IPS-NIHi11 (cell line): ENCODE measurements at places on chromosomes 2 and 18.

GRCh38 chr2:160287476-160287875 is 87.4 kb upstream of the ITGB6 start:
- no peak for DNase-seq

DNA sequence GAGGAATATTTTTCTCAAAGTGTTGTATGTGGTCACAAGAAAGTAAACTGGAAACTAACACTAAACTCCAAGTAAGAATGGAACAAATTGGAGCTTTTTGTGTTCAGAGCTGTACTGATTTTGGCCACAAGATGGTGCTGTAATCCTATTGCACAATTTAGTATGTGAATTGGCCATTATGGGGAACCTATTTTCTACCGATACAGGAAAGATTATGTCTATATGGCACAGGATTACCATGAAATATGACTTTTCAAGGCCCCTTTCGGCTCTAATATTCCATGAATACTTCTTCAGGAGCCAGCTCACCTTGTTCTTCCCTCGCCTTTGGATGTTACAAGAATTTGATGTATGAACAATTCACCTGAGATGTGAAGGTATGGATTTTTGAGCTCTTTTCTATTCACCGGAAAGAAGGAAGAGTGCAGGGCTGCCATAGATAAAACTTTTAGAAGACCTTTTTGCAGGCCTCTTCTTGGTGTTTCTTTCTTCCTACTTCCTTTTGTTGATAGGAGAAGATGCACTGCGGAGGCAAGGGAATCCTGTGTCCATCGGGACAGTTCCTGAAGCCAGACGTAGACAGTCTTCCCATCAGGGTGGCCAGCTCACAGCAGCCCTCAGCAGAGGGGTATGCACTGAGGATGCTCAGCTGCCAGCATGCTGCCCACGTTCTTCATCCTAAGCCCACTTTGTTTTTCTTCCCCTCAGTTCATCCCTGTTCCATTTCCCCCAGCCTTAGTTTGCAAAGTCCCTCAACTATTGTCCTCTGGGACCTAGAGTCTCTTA is 13.3 kb downstream of the MRPL44 start:
- DNase-seq: peak; percentile 39

GRCh38 chr2:213080969-213081617 is 70.3 kb downstream of the IKZF2 start:
- DNase-seq: no peak

DNA sequence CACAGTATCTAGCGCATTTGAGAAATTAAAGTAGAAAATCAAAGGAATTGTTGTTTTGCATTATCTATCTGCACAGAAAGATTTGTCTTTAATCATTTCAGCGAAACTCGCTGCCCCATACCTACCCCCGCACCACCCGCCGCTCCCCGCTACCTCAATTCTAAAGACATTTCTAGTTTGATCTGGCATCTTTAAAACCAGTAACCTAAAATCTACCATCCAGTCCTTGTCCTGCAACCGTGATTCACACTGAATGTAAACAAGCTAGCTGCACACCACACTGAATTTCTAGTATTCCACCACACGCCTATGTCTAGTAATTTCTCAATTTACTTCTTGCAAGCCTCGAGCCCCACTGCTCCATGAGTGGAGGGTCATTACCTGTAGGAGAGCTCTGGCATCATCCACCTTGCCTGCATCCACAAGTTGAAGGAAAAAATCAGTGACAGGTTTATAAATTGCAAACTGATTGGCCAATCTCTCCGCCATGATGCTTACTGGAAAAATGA is 60.1 kb downstream of the ABCG8 start:
- DNase-seq: no peak

- peak; percentile 86 for DNase-seq
Observed at GRCh38 chr2:73920577-73921545, 5.8 kb upstream of the DGUOK start.

DNA sequence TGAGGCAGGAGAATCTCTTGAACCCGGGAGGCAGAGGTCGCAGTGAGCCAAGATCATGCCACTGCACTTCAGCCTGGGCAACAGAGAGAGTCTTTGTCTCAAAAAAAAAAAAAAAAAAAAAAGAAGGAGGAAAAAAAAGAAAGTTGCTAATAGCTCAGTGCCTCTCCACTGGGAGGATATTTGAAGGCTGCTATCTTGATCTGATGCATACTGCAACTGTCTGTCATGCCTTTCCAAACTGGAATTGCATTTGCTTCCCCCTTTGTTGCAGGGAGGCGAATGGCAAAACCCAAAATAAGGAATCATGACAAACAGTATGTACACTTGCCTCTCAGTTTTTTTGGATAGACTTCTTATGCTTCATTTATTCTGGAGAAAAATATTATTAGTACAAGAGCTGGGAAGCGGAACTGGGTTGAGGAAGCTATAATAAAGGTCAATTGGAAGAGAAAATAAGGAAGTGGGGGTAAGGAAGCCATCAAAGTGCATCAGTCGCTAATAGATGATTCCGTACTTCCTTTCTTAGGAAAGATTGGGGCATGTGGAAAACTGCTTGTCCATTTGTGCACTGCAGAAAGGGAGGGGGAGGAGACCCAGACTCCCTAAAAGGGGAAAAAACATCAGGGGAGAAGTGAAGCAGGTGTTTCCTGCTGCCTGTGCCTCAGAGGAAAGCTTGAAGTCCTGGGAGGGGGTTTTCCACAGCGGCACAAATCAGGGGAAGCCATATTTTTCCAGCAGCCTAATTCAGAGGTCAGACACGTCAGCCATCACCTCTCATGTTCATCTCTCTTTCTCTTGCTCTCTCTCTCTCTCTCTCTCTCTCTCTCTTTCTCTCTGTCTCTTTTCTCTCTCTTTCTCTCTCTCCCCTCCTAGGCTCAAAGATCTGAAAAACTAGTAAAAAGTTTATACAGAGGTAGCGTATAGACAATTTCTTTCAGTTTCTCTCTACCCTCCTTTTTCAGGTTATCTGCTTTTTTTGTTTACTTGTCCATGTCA is 301.4 kb upstream of the TNP1 start:
- no peak for DNase-seq

GRCh38 chr2:174012347-174013314 is 47.5 kb upstream of the SP3 start:
- DNase-seq: peak; percentile 93

- DNase-seq: no peak
Observed at GRCh38 chr18:45521136-45521535, 94.1 kb upstream of the SLC14A2 start.

DNA sequence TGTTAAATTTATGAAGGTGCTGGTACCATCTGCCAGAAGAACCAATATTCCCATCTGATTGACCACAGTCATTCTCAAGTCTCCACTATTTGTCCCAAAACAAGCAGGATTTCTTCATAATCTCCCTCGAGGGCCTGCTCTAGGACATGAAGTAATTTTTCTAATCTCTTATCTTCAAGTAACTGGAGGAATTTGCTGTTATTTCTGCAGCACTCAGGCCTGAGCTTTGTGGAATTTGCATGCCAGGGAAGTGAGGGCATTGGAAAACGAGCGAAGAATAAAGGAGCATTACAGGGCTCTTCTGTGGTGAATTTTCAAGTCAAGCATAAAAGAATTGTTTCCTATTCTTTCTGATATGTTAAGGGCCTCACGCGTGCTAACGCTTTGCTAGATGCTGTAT is 161.2 kb upstream of the EPAS1 start:
- no peak for DNase-seq

GRCh38 chr18:7646174-7646886 is 79.2 kb downstream of the PTPRM start:
- DNase-seq: no peak

GRCh38 chr2:138515092-138515491 is 13.5 kb downstream of the SPOPL start:
- DNase-seq: no peak

GRCh38 chr2:101559551-101559950 is 84.6 kb upstream of the RFX8 start:
- DNase-seq: no peak

DNA sequence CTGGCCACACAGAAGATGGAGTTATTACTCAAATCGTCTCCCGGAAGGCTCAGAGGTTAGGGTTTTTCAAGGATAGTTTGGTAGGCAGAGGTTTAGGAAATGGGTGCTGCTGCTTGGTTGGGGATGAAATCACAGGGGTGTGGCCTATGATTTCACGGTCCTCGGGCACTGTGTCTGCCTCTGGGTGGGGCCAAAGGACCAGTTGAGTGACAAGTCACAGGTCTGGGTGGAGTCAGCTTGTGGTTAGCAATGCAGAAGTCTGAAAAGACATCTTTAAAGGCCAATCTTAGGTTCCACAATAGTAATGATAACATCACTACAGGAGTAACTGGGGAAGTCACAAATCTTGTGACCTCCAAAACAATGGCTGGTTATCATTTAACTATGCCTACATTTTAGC is 387.8 kb downstream of the ZNF521 start:
- DNase-seq: peak; percentile 17

- DNase-seq: peak; percentile 43
Observed at GRCh38 chr2:71746946-71747501, 293.7 kb downstream of the DYSF start.

GRCh38 chr2:40016151-40016885 is 237.3 kb upstream of the THUMPD2 start:
- no peak for DNase-seq

- no peak for DNase-seq
Observed at GRCh38 chr2:44767691-44768090, 173.8 kb upstream of the SIX3 start.

DNA sequence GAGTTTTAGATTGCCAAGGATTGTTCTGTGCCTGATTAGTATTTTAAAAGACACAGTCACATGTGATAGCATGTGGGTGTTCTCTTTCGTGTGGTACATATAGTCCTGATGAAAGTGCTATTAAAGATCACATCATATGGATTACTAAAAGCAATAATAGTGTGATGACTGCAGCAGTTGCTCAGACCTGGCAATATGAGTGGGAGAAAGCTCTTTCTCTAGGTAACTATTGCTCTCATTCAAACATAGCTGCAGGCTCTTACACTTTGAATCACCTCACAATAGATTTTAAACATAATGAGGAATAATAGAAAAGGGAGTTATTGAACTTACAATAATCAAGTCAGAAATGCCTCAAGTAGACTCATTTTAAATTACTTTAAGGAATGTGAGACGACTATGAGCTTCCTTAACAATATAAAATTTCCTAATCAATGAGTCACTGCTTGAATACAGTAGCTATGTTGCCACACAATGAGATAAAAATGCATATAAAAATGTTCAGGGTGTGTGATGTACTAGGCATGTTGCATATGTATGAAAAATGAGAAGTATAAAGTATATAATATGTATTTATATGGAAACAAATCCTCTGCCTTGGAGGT is 452.1 kb downstream of the TMX3 start:
- DNase-seq: no peak

GRCh38 chr18:56248610-56249235 is 389.7 kb downstream of the TXNL1 start:
- no peak for DNase-seq

GRCh38 chr2:146457221-146457620 is 1387.6 kb upstream of the ACVR2A start:
- no peak for DNase-seq

GRCh38 chr2:23423062-23423872 is 38.3 kb downstream of the KLHL29 start:
- no peak for DNase-seq

- DNase-seq: no peak
Observed at GRCh38 chr2:154549869-154550268, 148.6 kb upstream of the KCNJ3 start.

- DNase-seq: no peak
Observed at GRCh38 chr2:130840506-130840905, 3.8 kb downstream of the ARHGEF4 start.

- DNase-seq: no peak
Observed at GRCh38 chr18:62345909-62346308, 20.8 kb downstream of the TNFRSF11A start.

DNA sequence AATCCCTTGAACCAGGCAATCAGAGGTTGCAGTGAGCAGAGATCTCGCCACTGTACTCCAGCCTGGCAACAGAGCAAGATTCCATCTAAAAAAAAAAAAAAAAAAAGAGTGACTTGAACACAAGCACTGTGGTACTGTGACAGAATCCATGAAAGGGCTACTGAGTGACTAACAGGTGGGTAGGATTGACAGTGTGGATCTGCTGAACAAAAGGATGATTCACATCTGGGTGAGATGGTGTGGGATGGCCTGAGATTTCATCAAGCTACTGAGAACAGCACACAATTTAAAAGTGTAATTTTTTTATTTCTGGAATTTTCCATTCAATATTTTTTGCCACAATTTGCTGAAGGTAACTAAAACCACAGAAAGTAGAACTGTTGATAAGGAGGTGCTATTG is 13.3 kb upstream of the SP3 start:
- DNase-seq: no peak

DNA sequence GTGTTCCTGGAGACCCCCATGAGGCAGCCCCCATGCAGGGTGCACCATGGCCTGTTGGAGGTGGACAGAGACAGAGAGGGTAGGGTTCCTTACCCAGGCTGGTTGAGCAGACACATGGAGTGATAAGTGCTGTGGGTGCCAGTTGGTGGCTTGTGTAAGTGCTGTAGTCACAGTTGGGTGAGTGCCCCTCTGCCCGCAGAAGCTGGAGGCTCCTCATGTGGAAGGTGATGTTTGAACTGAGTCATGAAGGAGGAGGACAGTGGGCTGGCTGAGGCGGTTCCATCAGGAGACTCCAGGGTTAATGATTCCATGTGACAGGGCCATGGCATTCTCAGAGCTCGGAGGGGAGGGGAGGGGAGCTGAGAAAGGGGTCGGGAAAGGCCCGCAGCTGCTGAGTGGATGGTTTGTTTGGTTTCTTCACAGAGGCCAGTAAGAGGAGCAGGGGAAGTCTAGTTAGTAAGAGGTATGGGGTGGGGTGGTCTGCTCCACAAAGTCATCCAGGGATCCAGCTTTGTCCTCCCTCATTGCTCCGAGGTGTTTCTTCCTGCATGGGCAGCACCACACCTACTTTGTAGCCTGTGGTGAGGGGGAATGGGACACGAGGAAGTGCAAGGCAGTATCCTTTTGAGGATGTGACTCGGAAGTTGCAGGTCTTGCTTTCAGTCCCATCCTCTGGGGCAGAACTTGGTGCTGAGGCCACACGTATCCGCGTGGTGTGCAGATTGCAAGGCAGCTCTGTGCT is 13.6 kb downstream of the IMPA2 start:
- peak; percentile 65 for DNase-seq

- no peak for DNase-seq
Observed at GRCh38 chr2:188580738-188581137, 289.1 kb downstream of the GULP1 start.

- no peak for DNase-seq
Observed at GRCh38 chr18:48898521-48898920, 52.2 kb downstream of the SMAD7 start.

GRCh38 chr2:54936766-54937165 is 113.5 kb downstream of the RTN4 start:
- no peak for DNase-seq

DNA sequence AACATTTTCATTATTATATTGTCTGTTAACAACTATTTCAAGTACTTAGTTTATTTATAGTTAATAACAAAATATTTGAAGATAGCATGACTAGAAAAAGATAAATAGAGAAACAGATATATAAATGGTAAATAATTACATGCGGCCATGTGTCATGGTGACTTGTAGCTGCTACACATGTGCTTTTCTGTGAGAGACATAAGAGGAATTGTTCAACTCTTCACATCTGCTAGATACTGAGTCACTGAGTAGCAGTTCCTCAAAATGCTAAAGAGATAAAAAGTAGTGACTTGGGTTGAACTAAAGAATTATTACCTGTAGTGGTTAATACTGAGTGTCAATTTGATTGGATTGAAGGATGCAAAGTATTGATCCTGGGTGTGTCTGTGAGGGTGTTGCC is 37.5 kb upstream of the SCN9A start:
- no peak for DNase-seq
